Kidney (tissue), 22 donors: ENCODE measurements at places on chromosomes 12 and 14.
A peak's percentile ranks its signal among the peaks of the same experiment; 100 is the strongest.

DNA sequence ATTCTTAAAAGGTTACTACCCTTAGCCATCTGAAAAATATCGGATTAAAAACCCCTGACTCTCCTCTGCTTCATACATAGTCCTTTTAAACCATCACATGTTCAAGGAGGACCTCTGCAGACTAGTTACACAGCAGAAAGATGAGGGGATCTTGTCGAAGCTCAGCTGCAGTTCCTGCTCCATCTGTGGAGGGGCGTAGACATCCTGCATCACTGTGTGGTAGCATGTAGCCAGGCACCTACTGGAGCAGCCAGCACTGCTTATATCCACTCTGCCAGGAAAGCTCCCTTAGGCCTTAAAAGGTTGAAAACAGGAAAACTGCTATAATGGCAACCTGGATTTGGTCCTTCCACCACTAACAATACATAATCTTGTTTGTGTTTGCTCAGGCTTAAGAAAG lies 57.6 kb upstream of the STRN3 start:
- no peak for DNase-seq

DNA sequence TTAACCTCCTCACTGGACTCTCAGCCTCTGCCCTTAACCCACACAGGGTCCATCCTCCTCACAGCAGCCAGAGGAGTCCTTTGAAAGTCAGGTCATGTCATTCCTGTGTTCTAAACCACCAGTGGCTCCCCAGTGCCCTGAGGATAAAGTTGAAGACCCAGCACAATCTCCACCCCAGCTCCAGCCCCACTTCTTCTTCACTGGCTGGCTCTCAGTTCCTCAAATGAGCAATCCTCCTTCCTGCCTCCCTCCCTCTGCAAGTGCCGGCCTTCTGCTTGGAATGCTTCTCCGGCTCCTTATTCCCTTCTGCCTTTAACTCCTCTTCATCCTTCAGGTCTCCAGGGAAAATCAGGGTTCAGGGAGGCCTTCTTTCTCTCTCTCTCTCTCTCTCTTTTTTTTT lies 32.0 kb upstream of the SPPL3 start:
- no peak for DNase-seq

- DNase-seq: no peak
Measured at GRCh38 chr14:55092341-55092740, 36.7 kb upstream of the LGALS3 start.

- no peak for DNase-seq
Measured at GRCh38 chr14:100590726-100591452, 3.7 kb upstream of the BEGAIN start.

DNA sequence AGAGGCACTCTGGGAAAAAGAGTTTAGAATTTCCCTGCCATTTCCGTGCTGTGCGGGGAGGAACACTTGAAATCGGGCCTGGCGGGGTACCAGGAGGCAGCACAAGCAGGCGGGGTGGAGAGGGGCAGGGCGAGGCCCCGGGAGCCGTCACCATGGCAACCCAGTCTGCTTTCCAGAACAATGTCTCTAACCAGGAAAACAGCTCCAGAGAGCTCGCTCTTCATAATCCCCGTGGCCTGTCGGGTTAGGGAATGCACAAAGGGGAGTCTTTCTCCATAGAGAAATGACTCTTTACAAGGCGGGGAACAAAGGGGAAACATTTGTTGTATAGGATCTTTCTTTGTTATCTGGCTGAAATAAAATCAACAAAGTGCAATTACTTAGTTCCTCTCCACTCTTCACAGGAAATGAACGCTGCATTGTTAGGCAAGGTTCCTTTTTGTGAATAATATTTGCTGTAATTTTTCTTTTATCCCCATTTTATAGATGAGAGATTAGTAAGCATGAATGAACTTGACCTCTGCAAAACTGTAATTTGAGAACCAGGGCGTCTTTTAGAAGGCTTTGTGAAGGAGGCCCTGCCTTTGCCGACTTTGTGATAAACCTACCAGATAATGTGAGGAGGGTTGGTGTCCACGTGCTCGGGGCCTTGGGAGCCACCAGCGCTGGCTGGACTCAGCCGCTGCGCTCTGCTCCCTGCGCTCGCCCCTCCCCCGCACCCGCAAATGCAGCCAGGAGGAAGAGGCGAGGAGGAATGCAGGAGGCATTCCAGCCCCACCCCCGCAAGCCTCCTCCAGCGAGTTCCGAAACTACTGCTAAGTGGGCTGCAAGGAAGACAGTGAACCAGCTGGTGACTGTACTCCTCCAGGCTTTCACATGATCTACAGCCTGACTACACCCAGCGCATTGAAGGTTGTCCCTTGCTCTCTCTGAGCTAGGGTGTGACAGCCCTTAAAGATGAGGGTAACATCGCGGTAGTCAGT lies 105.2 kb upstream of the ATF7IP start:
- peak; percentile 95 for DNase-seq

GRCh38 chr14:38330275-38330674 lies 74.4 kb upstream of the CLEC14A start:
- no peak for DNase-seq

DNA sequence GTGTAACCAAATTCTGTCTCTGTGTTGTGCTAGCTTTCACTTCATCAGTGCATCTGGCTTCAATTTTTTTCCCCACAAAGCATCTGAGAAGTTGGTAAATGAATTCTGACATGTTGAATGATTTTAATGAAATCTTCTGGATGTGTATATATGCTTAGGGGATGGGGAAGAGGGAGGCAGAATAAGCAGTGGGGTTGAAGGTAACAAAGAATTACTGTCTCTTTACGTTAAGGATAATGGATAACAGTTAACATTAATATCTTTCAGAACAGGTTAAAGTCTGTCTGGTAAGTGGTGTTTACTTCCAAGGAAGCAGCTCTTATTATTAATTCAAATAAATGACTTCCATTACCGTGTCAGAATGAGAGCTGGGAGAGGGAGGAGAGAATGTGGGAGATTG lies 261.7 kb downstream of the ERC1 start:
- no peak for DNase-seq

GRCh38 chr12:90098132-90098779 lies 389.6 kb upstream of the ATP2B1 start:
- no peak for DNase-seq

GRCh38 chr14:94031883-94032279 lies 5.7 kb downstream of the OTUB2 start:
- no peak for DNase-seq

- no peak for DNase-seq
Measured at GRCh38 chr14:72892879-72893635, 844 bp downstream of the DPF3 start.

DNA sequence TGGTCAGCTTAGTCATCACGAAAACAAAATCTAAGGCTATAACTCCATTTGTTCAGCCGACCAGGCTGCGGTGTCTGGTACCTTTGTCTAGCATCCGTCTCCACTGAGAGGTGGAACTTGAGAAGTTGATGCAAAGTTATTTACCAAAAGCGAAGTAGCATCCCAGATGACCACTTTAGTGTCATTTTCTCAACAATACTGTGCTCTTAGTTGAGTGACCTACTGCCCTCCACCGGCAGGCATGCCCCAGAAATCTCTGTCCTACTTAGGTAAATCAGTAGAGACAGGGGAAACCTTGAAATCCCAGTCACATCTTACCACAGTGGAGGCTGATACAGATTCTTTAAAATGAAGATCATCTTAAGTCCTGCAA lies 1.3 kb upstream of the ST8SIA1 start:
- DNase-seq: no peak

DNA sequence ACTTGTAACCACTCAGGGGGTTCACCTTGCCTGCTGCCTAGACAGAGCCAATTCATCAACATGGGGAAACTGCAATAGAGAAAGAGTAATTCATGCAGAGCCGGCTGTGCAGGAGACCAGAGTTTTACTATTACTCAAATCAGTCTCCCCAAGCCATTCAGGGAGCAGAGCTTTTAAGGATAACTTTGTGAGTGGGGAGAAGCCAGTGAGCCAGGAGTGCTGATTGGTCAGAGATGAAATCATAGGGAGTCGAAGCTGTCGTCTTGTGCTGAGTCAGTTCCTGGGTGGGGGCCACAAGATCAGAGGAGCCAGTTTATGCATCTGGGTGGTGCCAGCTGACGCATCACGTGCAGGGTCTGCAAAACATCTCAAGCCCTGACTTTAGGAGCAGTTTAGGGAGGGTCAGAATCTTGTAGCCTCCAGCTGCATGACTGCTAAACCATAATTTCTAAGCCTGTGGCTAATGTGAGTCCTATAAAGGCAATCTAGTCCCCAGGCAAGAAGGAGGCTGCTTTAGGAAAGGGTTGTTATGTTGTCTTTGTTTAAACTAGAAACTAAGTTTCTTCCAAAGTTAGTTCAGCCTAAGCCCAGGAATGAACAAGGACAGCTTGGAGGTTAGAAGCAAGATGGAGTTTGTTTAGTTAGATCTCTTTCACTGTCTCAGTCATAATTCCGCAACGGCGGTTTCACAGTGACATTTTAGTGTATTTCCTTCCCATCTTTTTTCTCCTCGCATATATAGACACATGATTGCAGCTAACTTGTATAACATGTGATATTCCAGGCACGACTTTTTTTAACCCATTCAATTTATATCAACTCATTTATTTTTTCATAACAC lies 68.9 kb upstream of the NCOR2 start:
- DNase-seq: no peak

DNA sequence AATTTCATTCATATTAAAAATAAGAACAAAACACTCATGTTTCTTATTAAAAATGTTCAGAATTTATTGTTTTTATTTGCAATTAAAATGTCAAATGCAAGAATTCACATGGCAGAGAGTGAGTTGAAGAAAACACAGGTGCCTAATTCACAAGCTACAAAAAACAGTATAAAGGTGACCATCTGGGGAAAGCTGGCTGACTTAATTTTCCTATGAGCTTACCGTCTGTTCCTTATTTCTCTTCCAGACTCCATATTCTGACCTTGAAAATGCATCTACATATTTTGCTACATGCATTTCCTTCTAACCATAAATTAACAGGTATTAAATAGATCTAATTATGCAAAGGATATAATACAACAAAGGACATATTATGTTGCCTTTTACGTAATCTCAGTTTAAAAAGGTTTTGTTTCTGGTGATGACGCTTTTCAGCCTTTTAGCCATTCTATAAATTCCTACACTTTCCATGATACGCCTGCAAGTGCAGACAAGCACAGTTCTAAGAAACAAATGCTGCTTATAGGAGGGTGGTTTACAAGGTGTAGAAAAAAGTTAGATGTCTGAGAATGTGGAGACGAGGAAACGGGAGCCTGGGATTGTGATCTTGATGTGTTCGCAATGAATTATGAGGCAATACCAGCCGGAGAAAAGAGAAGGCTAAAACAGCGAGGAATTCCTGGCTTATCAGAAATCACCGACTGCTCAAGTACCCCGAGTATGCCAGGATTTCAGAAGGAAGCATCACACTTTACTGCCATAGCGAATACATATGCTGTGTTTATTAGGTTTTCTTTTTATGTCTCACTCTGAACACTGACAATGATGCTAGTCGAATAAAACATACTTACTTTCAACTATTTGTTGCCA lies 24.6 kb downstream of the LIN7A start:
- no peak for DNase-seq

DNA sequence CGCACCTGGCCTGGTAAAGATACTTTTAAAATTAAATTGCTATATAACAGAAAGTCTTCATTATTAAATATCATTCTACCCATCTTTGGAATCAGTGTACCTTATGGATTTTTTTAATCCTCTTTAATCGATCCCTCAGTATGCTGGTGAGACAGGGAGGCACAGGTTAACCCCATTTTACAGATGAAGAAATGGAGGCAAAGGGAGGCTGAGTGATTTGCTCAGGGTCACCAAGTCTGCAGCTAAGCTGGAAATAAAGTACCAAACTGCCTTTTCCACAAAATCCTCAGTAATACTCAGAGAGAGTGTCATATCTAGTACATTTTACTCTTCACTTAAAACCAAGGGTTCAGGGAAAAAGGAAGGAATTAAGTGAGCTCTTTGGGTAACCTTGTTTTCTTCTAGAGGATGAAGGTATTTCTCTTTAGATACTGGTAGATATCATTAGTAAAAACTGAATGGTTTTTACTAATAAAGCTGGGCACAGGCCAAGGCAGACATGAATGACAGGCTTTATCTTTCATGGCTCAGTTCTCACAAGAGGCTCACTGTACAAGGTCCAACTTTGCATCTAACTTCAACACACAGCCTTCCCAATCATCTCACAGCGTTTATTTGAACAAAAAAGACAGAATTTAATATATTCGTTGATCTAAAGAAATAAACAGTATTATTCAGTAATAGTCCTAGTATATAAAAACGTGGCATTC lies 35.3 kb upstream of the TTC7B start:
- DNase-seq: no peak

GRCh38 chr12:123231931-123232330 lies 1.0 kb downstream of the MPHOSPH9 start:
- DNase-seq: no peak

GRCh38 chr14:103762541-103762940 lies 46.9 kb downstream of the ZFYVE21 start:
- no peak for DNase-seq

- DNase-seq: peak; percentile 88
Measured at GRCh38 chr14:32939254-32940065, 781 bp downstream of the NPAS3 start.

DNA sequence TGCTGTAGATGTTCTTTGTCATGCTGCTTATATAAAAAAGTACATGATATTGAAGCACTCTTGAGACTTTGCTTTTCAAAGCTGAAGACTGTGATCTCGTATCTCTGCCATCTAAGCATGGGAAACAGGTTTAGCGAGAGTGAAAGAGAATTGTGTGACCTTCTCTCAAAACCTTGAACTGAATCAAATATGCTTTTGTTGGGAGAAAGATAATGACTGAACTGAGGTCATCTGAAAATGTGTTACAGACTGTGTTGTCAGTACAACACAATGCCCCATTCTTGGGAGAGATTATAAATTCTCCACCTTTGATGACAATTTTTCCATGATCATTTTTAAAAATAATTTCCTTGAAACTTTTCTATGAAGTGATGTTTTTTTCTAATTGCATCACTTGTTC lies 272.1 kb upstream of the SEL1L start:
- no peak for DNase-seq

DNA sequence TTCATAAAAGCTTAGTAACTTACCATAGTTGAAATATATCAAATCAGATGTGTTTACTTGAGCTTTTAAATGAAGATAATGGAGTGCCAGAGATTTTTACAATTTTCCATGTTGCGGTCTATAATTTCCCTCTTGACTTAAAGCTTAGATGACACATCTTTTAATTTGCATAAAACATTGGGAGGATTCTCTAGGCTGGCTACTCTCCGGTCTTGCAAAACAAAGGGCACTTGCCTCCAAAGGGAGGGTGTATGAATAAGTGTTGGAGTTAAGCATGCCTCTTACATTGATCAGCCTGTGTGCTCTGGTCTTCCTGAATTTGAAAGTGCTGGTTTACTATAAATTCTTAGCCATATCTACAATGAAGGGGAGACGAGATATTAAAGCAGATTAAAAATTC lies 336.4 kb upstream of the NAV3 start:
- DNase-seq: no peak

DNA sequence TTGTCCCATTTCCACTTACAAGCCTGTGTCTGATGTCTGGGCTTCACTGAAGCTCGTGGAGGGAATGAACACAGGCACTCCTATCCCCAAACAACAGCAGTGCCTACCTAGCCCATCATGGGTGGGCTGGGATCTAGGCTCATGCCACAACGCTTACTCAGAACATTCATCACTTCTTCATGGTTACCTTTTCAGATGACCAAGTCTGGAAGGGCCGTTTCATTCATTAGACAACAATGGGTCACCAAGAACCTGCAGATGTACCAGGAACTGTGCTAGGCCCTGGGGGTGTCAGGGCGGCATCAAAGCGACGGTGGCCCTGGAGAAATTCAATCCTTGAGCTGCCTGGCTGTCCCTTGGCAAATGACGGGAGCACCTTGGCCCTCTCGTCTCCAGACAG lies 64.9 kb upstream of the FZD10 start:
- no peak for DNase-seq
